ENCODE measurements at places on chromosomes 7 and 10.

DNA sequence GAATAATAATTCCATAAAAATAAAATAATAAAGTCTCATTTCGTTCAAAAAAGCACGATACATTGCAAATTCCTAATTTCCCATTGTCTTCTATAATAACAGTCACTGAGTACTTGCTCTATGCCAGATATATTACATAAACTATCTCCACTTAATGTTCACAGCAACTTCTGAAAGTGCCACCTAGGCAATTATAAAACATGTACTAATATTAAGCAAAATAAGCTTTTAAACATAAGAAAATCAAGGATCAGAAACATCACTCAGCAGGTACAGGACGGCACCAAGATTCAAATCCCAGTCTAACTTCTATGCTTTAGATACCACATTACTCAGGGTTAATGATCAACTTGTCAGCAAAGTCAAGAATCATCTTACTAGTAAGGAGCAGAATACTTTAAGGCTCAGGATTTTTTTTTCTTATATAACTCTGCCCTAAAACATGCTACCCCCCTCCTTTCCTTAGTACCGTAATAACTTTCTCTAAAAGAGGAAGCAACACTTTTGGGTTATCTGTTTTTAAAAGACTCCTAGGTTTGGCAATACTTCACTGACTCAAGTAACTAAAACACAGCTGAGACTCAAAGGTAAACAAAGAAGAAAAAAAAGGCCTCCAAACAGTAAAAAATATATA is 51.3 kb downstream of the USP6NL start:
- DNase-seq, result no peak

DNA sequence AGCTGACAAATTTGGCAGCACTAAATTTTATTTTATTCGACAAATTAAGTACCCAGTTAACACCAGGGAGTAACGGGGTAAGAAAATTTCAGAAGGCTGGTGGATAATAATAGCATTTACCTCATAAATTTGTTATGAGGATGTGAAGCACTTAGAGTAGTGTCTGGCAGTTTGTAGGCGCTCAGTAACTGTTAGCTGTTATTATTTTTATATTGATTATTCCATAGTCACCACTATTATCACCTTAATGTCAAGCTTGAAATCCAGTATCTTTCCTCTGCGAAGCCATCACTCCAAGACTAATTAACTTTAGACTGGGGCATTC is 563 bp upstream of the COA1 start:
- no peak for DNase-seq

- DNase-seq, result peak; percentile 56
Measured at GRCh38 chr7:142391191-142391992, 133.5 kb upstream of the PRSS58 start.

GRCh38 chr7:81715984-81716588 is 53.8 kb downstream of the HGF start:
- DNase-seq, result no peak

DNA sequence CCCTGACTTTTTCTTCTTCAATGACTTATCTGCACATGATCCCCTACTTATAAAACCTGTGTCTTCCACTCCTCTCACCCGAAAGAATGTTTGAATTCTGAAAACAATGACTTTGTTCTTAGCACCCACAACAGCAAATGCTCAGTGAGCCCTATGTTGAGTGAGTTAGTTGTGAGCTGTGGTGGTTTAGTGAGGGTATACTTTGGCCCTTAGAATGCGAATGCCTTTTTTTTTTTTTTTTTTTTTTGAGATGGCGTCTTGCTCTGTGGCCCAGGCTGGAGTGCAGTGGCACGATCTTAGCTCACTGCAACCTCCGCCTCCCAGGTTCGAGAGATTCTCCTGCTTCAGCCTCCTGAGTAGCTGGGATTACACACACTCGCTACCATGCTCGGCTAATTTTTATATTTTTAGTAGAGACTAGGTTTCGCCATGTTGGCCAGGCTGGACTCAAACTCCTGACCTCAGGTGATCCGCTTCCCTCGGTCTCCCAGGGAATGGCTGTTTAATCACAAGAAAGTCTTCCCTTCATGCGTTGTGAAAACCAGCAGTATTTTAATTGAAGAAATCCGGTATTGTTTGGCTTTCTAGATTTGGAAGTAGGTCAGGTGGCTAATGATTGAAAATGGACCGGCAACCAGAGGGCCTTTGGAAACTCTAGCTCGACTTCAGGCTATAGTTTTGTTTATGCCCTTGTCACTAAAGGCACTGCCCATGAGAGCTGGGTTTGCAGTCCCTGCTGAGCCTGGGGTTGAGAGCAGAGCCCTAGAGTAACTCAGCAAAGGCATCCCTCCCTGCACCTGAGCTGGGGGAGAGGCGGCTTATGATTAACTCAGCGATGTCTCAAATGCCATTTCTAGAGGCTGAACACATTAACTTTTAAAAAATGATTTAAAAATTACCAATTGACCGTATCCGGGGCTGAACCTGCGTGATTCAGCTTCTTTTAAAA is 41.3 kb downstream of the CUX1 start:
- DNase-seq, result no peak

DNA sequence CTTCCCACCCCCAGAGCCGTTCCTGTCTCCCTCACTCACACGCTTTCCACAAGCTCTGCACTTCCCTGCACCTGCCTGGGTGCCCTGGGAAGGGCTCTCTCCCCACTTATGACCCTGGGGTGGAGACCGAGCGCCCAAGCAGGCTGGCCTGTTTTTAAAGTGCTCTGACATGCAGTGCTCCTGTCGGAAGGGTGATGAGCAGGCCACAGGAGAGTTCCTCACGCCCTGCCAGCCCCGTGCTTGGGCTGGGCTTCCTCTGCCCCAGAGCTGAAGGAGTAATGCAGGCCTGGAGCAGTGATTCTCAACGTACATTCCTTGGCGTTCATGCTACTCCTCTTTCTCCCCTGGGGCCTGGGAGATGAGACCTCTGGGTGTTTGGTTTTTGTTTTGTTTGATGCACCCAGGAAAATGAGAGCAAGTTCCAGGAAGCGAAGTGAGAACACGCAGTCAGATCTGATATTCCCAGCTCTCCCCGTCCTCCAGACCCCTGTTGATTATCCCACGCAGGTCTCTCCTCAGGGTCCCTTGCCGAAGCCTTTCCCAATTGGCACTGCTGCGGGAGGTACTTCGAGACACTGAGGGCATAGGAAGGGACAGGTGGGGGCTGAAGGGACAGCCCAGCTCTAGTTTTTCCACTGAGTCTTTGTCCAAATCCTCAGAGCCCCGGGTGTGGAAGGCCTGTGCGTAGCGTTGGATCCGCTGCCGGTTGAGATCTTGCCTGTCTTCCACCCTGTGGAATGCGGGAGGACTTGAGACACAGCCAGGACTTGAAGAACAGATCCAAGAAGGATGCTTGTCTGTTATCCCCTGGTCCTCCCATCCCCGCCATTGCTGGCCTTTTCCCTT is 14.1 kb downstream of the TRPV6 start:
- no peak for DNase-seq

GRCh38 chr10:71342573-71343391 is 23.7 kb downstream of the SLC29A3 start:
- DNase-seq, result no peak

DNA sequence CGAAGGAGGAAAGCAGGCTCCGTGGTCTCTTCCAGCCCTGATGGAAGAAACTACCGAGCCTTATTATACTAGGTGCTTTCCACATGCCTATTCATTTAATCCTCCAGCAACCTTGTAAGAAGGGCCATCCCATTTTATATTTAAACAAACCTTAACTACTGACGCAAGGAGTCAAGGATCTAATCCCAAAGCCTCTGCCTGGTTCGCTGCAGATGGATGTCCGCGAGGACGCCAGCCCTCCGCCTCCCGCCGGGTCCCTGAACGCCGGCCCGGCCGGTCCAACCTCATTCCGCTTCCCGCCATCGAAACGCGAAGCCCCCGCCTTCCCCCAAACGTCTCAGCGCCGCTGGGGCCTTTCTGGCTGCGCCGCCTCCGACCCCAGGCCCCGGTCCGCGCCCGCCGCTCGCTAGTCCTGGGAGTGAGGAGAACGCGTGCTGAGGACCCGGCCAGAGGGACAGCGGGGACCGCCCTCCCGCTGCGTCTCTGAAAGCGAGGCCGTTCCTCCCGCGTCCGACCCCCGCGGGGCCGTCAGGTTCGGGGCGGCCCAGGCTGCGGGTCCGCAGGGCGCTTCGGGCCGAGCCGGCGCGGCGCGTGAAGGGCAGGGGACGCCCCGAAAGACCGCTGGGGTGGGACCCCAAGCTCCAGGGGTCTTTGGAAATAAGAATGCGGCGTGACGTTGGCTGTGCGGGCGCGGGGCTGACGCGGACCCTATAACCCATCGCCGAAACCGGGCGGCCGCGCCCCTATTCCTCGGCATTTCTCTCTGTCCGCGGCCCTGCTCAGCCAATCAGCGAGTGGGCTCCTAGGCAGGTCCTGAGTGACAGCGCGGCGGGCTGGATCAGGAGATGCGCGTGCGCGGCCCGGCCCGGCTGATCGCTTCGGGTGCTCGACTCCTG is at the start of gene ATP6V0E2:
Gene ATP6V0E2 (plus strand): TSS at position 896 of the 896 bp plus-strand sequence. CDS start 97 bp downstream, outside the sequence.
- peak; percentile 88 for DNase-seq

DNA sequence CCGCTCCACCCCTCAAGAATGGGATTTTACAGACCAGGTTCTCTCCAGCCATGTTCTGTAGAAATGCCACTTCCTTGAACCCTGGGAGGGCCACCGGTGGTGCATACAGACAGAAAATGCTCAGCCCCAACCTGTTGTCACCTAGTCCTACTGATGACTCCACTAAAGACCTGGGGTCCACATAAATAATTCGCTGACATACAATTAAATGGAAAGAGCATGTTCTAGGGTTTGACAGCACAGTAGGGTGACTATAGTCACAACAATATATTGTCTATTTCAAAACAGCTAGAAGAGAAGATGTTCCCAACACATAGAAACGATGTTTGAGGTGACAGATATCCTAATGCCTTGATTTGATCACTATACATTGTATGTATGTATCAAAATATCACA is 155.6 kb upstream of the NEBL start:
- no peak for DNase-seq

- no peak for DNase-seq
Measured at GRCh38 chr10:118970770-118971169, 58.7 kb upstream of the NANOS1 start.

DNA sequence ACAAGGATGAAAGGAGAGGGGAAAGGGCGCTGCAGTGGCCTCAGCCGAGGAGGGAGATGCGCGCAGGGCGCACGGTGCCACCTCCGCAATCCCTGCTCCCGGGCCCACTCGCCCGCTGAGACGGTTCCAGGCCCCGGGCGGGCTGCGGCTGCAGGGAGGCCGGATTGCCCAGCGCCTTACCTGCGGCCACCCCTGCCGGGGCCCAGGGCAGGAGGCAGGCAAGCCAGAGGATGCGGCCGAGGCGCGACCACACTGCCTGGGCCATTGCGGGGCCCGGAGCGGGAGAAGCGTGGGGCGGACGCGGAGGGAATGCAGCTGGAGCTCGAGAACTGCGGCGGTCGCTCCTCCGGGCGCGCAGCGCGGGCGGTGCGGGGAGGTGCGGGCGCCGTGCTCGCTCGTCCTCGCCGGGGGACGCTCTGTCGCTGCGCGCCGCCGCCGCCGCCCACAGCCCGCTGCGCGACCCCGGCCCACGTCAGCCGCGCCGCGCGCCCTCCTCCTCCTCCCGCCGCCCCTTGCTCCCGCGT is at the start of gene TMEM130:
Gene TMEM130 (minus strand): TSS at position 418 of the 524 bp plus-strand sequence. CDS start 153 bp downstream, at position 265.
- no peak for DNase-seq

GRCh38 chr7:115654384-115655214 is 376.0 kb downstream of the TFEC start:
- DNase-seq, result no peak

DNA sequence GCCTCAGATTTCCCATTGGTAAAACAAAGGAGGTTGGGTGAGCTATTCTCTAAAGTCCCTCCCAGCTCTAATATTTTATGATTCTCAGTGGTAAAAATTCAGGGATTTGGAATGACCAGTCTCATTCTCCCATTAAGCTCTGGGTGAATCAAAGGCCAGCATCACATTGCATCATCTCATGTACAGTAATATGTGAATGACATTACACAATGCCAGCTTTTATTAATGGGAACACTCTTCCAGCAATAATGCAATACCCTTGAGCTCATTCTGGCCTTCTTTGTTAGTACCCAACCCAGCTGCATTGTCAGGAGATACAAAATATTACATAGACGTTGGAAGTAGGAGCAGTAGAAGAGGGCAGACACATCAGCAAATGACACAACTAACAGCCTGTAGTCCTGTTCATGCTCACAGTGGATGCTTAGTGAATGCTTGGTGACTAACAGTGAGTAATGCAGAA is 100.0 kb upstream of the EGR2 start:
- no peak for DNase-seq

- DNase-seq, result no peak
Measured at GRCh38 chr10:482848-483247, 206.6 kb downstream of the DIP2C start.

DNA sequence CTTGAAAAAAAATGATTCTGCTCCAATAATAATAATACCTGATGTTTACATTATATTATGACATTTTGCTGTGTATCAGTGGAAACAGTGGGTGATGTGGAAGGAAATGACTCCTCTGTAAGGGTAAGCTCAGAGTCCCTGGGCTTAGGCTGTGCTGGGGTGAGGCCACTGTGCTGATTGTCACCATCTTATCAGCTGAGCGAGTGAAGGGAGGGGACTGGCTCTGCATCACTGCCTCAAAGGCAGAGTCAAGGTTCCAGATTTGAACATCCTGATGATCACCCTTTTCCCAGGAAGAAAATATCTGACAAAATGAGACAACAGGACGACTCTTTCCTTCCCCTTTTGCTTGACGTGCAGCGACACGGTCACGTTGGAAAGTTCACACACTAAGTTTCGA is 24.0 kb upstream of the HABP2 start:
- no peak for DNase-seq

DNA sequence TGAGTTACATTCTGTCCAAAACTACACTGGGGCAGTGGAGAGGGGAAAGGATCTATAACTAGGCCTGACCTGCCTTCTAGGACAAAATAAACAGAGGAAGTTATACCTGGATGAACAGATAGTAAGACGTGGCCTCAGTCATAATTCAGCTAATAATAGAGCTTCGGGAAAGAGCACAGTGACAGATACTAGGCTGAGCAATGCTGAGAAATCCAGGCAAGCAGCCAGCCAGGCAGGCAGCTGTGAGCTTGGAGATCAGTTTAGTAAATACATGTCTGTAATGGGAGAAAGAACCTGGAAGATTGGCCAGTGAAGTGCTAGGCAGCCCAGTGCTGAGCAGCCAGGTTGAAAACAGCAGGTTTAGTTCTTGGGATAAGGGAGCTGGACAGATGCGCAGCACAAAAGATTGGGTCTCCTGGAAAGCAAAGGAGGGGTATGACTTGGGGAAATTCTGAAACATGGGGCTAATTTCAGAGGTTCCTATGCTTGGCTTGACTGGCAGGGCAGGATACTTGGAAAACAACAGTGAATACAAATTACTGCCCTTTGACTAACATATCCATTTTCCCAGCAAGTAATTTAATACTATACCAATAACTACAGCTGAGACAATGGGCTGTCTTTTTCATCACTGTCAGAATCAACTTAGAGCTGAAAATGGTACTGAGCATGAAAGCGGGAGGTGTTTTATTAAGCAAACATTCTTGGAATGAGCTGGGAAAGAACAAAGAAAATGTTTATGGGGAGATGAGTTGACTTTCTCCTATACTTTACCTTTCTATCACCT is 140.8 kb downstream of the DGKB start:
- no peak for DNase-seq

DNA sequence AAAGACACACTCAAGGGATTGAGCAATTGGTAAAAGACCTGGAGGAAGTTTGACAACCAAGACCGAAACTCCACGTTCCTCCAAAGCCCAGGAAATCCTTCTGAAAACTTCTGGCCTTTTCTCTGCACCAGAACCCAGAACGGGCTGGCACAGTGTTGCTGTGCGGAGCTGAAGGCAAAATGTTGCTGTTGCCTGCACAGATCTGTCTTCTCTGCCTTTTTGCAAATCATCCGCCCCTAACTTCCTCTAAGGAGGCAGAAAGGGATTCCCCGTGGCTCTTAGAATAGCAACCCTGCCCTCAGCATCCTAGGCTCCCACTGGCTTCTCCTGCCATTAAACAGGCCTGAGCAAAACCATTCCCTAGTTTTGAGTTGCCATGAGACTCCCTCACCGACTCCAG is 44.9 kb downstream of the FIGNL1 start:
- no peak for DNase-seq
